NCI-H526 (cell line): ENCODE measurements at places on chromosomes 2 and 18.

GRCh38 chr2:96964221-96964905 lies 22.0 kb downstream of the FAM178B start:
- DNase-seq, result no peak

DNA sequence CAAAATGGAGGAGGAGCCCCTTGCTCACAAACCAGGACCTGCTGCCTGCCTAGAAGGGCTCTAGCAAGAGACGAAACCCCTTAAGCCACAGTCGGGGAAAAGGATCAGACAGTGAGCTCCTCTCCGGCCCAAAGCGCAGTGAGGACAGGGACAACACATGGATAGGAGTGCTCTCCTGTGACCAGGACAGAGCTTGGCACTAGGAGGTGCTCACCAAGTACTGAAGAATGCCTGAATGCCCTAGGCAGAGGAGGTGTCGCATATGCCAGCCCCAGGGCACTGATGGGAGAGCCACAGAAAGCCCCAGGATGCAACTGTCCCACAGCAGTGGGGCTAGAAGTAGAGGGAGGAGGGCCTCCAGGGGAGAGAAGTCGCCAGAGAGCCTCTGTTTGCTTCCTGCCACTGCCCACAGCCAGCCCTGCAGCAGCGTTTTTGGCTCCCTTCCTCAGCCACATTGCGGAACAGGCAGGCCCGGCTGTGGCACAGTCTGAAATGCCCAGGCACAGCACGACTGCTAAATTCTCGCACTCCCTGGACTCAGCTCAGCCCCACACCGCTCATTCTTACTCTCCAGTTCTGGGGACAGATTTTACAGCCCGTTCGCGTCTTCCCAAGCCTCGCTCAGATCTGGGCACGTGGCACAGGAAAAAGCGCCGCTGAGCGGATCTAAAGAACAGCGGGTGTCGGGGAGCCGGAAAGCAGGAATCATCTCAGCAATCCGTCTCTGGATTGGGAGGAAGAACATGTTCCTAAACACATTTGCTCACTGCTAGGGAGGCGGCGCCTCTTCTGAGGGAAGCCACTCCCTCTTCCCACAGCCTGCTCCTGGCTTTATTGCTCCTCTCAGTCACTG lies 98.7 kb upstream of the POU3F3 start:
- DNase-seq, result no peak

DNA sequence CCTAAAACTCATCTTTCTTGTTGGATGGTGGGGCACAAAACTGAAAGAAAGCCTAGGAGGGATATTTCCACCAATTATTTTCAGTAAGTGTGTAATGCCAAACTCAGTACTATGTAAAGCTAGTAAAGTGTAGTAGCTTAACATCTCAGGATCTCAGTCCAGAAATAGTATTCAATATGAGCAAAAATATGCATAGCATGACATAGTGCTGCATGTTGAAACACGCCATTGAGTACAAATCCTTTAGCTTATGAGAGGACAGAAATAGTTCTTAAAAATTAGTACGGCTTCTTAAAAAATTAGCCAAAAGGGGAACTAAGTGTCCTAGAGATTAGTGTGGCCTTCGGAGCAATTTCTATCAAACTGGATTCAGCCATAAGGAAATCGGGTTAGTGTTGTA lies 21.7 kb upstream of the ATL2 start:
- no peak for DNase-seq

DNA sequence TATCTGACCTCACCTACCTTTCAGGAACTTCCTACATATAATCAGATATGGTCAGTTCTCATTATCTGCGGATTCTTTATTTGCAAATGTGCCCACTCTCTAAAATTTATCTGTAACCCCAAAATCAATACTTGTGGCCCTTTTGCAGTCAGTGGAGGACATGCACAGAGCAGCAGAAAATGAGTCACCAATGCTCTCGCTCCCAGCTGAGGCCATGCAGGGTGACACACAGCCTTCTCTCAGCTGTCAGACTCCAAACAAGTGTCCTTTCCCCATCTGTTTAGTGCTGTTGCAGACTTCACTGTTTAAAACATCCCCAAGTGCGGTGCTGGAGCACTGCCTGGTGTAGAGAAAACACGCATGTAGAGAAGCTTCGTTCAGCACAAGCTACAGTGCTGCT lies 171.9 kb upstream of the SALL3 start:
- no peak for DNase-seq

- no peak for DNase-seq
Measured at GRCh38 chr2:54411801-54412354, 44.2 kb upstream of the SPTBN1 start.

DNA sequence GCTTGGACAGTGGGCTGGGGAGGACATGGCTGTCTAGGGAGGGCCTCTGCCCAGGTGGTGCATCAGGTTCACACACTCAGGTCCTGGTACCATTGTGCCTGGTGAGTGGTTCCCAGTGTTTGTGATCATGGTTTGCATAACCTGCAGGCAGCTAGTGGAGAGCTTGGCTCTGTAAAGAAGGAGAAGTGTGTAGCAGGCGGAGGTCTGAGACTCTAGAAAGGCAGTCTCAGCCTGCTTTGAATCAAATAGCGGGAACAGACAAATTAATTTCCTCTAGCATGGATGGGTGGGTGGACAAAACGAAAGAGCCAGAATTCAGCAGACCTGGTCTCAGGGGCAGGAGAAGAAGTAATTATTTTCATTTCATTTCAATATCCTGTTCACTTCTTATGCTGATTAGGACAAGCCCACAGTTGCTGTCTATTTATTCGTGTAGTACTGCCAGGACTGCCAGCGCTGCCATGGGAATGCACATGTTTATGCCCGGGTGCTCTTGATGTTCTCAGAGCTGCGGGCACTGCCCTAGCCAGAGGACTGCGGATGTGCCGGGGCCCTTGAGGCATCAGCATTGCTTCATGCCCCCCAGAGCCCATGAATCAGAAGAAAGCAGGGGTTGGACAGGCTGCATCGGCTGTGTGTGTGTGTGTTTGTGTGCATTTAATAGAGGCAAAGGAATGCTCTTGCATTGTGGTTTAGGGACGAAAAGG lies 45.4 kb upstream of the DLX2 start:
- DNase-seq, result peak; percentile 80

DNA sequence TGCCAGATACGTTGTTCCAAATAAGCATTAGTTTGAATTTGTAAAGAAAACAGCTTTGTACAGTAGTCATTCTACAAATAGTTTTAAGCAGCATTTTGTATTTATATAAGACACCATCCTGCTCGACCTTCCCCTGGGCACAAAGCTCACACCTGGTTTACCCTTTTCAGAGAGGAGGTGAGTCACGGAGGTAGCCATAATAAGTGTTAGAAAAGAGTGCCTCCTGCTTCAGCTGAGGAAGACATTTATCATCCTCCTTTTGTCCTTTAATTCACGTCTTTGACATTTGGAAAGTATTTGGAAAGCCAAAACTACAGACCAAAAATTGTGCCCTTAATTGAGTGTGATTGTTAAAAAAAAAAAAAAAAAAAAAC lies 6.8 kb downstream of the RAB12 start:
- no peak for DNase-seq

DNA sequence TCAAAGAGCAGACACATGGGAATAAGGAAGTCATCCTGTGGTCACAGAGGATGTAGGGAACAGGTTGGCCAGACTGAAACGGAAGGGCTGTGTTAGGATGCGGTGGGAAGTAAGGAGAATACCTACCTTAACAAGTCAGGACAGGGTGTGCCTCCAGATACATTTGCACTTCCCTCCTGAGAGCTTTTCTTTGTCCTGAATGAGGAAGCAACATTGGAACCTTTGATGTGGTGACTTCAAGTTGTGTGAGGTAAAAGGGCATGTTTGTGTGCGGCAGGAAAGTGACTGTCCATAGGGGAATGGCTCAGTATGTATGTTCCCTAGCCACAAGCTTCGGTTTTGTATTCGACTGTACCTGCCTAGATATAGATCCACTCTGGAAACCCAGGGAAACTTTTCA lies 24.9 kb upstream of the LRRTM1 start:
- DNase-seq, result no peak

- no peak for DNase-seq
Measured at GRCh38 chr2:151634736-151635467, 99.4 kb downstream of the NEB start.

- DNase-seq, result no peak
Measured at GRCh38 chr2:188966728-188967440, 7.3 kb upstream of the COL3A1 start.

GRCh38 chr2:141728886-141729285 lies 401.9 kb downstream of the LRP1B start:
- no peak for DNase-seq

DNA sequence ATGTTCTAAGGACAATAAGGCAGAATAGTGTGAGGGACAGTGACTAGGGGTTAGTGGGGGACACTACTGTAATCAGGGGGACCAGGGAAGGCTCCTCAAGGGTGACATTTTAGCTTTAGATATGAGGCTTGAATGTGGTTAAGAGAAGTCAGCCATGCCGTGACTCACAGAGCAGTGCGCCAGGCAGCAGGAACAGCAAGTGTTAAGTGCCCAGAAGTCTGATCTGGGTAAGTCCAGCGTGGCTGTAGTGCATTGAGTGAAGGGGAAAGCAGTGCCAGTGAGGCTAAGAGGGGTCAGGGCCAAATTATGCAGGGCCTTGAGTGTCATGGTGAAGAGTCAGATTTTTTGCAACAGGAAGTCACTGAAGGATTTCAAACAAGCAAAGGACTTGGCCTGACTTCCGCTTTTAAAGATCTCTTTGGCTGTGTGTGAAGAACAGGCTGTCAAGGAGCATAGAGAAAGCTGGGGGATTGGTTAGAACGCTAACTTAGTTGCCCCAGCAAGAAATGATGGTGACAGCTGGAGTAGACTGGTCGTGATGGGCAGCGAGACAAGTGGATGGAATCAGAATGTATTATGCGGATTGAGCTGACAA lies 151.5 kb downstream of the MSH2 start:
- DNase-seq, result no peak

DNA sequence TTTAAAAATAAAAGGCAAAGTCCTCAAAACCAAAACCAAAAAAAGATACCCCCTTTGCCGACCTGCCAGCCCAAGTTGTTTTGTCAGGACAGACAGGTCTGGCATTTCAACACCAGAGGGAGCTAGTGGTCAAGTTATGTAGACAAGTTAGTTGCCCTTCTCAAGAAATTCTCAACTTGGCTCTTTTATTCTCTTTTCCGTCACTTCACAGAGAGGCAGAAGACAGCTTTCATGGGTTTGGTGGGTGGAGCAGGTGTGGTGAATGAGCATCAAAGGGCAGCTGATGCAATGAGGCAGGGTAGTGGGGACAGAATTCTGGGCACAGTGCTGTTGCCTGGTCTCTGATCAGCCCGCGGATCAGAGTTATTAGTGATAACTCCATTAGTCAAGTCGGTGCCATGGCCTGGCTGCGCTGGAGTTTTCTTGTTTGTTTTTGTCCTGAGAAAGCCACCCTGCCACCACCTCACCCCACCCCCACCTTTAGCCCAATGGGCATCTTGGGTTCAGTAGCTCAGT lies 303.7 kb upstream of the EPAS1 start:
- peak; percentile 20 for DNase-seq

DNA sequence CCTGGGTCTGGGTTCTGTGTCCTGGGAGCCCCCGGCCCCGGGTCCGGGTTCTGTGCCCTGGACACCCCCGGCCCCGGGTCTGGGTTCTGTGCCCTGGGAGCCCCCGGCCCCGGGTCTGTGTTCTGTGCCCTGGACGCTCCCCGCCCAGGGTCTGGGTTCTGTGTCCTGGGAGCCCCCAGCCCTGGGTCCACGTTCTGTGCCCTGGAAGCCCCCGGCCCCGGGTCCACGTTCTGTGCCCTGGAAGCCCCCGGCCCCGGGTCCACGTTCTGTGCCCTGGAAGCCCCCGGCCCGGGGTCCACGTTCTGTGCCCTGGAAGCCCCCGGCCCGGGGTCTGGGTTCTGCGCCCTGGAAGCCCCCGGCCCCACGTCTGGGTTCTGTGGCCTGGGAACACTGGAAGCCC lies 253.9 kb downstream of the TWIST2 start:
- no peak for DNase-seq

- no peak for DNase-seq
Measured at GRCh38 chr2:240868286-240869108, at the start of gene AGXT. Gene AGXT, plus strand, starts transcription at chr2:240868824. Its CDS starts 42 bp downstream, at chr2:240868866.

DNA sequence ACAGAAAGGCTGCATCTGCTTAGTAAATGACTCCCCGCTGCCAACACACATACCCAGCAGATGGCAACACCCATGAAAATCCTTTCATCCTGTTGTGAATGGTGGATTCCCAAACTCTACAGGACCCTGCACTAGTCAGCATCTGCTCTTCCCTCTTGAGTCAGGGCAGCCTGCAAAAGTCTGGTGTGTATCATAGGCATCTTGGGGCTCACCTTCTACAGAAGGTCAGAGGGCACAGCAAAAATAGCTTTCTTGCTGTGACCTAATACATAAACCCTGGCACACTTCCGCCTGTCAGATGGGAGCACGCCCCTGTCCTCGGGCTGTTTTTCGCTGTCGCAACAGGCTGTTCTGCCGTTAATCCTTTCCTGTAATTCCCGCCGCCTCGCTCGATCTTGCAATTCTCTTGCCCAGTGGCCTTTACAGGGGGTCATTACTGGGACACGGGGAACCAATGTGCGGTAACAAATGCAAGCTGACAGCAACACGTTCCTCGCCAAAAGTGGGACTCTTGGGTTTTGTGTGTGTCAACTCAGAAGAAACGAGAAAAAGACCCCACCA lies 19.9 kb upstream of the SCYGR1 start:
- no peak for DNase-seq

GRCh38 chr2:130824492-130825061 lies 12.1 kb upstream of the ARHGEF4 start:
- no peak for DNase-seq

DNA sequence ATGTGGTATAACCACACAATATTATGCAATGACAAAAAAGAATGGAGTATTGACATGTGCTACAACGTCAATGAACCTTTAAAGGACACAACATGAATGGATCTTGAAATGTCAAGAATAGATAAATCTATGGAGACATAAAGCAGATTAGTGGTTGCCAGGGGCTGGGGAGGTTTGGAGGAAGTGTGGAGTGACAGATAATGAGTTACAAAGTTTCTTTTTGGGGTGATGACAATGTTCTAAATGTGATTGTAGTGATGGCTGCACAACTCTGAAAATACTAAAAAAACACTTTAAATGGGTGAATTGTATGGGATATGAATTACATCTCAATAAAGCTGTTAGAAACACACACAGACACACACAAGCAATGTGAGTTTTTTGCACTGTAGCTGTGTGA lies 37.4 kb upstream of the C1D start:
- DNase-seq, result no peak

DNA sequence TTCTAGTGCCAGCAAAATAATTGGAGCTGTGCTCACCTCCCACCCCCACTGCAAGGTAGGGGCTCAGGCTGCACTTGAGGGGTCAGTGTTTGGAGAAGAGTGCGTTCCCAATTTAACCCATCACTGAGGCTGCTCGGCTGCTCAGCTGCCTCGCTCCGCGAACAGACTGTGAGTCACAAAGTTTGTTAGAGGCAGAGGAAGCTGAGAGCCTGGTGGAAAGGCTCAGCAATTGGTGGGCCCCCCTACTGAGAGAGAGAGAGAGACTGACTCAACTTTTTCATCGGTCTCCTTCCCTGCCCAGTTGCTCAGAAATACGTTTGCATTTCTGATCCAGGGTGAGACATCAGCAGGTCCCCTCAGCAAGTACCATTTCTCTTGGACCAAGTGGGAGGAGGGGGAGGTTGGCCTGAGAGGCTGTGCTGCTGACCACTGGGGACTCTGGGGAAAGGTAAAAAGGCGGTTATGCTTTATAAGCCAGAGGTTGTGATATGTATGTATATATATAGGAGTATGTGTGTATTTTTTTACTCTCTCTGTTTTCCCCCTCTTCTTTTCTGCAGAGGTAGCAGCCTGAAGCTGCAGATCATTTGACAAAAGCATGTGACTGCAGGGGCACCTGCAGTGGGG lies 1.5 kb downstream of the EFR3B start:
- no peak for DNase-seq
